Activated CD4-positive, CD25-positive, alpha-beta regulatory T cell treated with anti-CD3 and anti-CD28 coated beads, Interleukin-2, amount 50 U/mL, for 24 hours (primary cell): ENCODE measurements at places on chromosomes 4 and X.
A peak's percentile ranks its signal among the peaks of the same experiment; 100 is the strongest.

DNA sequence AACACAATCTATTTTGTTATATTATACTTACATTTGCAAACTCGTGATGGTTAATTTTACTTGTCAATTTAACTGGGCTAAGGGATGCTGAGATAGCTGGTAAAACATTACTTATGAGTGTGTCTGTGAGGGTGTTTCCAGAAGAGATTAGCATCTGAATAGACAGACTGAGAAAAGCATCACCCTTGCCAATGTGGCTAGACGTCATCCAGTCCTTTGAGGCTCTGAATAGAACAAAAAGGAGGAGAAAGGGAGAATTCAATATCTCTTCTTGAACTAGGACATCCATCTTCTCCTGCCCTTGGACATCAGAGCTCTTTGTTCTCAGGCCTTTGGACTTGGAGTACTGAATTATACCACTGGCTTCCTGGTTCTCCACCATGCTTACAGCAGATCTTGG is 154.6 kb downstream of the EPHA5 start:
- no peak for ATAC-seq

GRCh38 chr4:184596617-184597185 is 52.5 kb downstream of the CASP3 start:
- no peak for ATAC-seq

GRCh38 chr4:105356194-105356593 is 117.7 kb downstream of the PPA2 start:
- ATAC-seq = no peak

DNA sequence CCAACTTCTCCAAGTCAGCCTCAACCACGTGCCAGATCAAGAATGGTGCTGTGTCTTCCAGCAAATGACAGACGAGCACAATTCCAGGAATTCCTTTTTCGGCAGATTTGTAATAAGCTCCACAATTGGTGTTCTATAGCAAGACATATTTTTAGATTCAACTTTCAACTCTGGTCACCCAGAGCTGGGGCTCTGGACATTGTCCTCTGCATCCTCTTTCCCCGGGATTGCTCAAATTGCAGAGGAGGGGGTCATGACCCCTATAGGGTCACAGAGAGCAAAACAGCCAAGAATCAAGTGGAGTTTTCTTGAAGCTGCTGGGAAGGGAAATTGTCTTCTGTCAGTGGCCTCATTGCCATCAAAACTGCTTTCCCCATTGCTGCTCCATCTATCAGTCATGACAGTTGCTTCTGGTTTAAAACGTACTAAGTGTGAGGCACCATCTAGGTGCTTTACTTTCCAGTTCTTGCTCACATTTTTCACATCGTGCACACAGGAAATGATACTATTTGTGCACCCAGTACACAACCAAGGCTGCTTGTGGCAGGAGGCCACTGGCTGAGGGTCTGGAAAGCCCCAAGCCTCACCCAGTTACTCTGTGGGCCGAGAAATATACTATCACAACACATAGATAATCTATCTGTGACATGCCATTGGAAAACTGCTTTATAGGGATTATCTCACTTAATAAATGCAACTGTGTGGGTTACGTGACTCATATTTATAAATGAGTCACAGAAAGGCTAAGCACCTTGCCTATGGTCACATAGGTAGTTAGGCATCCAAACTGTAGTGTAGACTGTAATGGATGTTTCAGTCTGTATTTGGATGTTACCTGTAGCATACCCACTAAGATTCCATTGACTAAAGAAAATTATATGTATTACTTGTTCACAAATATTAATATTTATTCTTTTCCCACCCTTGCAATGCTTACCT is 91.7 kb upstream of the PHOX2B start:
- peak; percentile 73 for ATAC-seq

GRCh38 chr4:148097801-148098200 is 344.4 kb downstream of the NR3C2 start:
- no peak for ATAC-seq

DNA sequence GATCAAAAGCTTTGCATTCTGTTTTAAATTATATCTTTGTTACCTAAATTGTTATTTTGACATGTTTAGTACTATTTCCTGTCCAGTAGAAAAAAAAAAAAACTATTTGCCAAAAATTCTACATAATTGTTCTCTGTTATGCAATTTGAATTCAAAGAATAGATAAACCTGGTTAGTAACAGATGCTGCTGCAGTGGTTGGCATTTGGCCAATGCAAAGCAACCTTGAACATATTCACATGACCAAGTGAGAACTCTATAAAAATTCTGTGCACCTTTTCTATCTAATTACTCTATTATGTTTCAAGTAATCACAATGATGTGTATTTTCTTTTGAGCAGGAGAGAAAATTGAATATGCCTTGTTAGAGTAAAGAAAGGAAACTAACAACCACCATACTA is 1473.4 kb downstream of the RPA4 start:
- no peak for ATAC-seq

GRCh38 chr4:134906404-134907023 is 704.9 kb upstream of the PABPC4L start:
- ATAC-seq = no peak

GRCh38 chr4:182874304-182874751 is 42.9 kb downstream of the DCTD start:
- no peak for ATAC-seq

DNA sequence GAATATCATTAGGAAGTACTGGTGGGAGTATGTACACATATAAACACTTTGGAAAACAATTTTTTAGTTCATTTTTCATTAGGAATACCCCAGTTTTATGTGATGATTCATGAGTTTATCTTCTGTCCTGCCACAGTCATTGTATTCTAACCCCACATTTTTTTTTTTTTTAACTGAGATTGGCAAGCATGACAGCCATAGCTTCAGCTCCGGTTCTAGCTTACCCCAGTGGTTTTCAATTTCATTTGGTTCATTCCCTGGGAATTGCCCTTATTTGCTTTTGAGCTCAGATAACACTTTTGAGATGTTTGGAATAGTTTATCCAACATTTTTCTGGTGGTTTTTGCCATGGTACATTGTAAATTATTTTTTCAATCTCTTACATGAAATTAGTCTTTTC is 21.0 kb upstream of the FMR1 start:
- no peak for ATAC-seq

DNA sequence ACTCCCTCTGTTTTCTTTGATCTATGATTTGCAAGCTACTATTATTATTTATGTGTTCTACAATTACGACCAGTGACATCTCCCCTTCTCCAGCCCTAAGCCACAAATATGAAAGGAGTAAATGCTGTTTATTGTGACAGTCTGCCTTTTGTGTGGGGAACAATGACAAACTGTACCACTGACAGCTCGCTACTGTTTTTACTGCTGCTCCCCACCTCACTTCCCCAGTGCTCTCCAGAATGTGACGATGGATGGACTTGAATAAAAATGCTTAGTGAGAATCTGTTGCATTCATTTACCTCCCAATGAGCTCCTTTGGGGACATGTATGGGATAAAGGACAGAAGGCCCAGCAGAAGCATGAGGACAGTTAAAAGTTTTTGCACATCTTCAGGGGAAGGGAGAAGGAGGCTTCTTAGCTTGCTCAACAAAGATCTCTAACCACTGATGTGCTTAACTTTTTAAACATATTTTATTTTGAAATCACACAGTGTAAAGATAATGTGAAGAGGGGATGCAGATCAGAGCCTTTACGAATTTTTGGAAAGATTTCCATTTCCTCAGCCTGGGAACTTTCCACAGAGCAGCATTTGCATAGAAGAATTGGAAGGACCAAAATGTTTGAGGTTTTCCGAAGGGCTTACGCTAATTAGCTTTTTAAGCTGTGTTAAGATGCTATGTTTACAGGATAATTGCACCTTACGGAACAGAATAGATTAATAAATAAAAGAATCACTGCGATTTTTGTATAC is 485.1 kb upstream of the TENM3 start:
- ATAC-seq = no peak

GRCh38 chr4:98055800-98056501 is 87.3 kb downstream of the STPG2 start:
- ATAC-seq = no peak
